ENCODE measurements at places on chromosomes 4 and X. TPM values are rescaled to one million over a fixed set of nuclear protein-coding genes. Genes with fewer than 3 reads are reported as not detected.

GRCh38 chrX:133999031-133999705 lies 13.8 kb upstream of the GPC3 start:
- no peak for DNase-seq

DNA sequence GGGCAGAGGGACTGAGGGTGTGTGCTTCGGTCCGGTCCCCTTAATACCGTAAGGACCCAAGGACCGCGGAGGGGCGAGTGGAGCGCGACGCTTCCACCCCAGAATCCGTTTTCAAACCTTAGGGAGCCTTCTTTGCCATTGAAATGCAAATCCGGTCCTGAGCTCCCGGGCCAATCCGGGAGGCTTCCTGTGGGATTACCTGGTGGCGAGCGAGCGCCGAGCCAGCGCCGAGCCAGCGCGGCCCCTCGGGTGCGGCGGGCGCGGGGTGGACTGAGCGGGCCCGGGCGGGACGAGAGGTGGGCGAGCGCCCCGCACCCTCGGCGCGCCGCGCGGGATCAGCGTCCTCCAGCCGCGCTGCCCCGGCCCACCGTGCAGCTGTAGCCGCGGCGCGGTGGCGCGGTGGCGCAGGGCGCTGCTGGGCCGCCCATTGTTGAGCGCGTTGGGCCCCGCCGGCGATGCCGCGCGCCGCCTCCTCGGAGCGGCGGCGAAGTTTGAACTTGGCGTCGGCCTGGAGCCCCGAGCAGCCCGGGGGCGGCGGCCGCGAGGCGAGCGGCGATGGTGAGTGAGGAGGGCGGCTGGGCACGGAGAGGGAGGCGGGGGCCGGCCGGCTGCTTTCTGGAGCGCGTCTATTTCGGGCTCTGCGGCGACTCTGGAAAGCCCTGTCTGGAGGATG lies 208.7 kb downstream of the SOWAHB start:
- peak; percentile 40 for DNase-seq

DNA sequence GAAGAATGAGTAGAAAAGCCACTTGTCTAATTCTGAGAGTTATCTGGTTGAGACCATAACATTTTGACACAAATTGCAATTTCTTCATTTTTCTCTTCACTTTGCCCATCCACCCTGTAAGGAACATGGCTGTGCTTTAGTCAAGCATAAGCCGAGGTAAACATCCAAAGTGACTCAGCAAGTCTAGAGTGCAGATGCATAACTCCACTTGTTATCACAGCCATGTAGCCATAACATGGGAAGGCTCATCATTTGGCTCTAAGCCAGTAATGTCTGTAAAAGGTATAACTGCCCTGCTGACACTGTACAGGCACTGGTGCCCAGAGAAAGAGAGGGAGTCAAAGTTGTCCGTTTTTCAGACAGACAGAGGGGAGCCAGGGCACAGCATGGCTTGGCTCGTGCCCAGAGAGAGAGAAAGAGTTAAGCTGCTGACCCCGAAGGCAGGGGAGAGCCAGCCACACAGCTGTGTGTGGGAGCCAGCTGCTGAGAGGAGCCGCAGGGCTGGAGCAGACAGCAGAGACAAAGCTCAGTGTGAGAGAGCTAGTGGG lies 76.9 kb upstream of the EXOC1L start:
- peak; percentile 5 for DNase-seq

DNA sequence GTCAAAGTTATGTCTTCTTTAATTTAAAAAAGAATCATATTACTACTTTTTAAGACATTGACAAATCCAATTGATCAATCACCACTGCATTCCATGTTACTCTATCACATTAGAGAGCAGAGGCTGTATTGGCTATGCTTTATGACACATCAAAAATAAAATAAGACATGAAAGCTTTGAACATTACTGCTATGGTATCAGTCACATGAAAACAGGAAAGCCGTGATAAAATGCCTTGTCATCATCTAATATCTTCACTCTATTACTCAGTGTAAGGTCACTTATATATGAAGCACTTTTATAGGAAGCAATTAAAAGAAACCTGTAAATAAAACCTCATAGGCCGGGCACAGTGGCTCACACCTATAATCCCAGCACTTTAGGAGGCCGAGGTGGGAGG lies 27.7 kb upstream of the CEP135 start:
- peak; percentile 23 for DNase-seq

DNA sequence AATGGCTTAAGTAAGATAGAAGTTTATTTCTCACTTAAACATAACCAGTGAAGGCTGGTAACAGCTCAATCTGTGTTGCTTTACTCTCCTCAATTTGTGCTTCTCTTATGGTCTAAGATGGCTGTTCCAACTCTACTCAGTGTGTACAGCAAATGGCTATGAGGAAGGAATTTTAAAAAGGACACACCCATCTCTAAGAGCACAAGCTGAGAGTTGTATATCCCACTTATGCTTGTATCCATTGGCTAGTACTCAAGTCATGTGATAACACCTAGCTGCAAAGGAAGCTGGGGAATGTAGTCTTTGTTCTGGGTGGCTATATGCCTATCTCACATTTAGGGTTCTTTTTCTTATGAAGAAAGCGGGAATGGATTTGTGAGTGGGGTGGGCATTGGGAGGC lies 63.3 kb downstream of the GPAT3 start:
- DNase-seq, result peak; percentile 22

GRCh38 chr4:22339491-22339890 lies 176.4 kb downstream of the ADGRA3 start:
- DNase-seq, result no peak

GRCh38 chrX:2516623-2517022 lies 15.8 kb upstream of the DHRSX start:
- no peak for DNase-seq

CLGN gene
- polyA plus RNA-seq, result 0.05 TPM

Measured in endothelial cell of umbilical vein (primary cell).